ENCODE measurements at places on chromosomes 4 and X. TPM values are rescaled to one million over a fixed set of nuclear protein-coding genes. Genes with fewer than 3 reads are reported as not detected.

Gene DDIT4L
- 7.3 TPM for total RNA-seq

Gene CLNK
- total RNA-seq = not detected

- no peak for DNase-seq
- no peak overlapping the region for H3K4me3 ChIP-seq
- H3K27ac ChIP-seq = no peak overlapping the region
Observed at GRCh38 chrX:120270567-120270966, 20.0 kb downstream of the ZBTB33 start.

- H3K4me1 ChIP-seq = no peaks in the 10 kb centered on the region
- H3K27ac ChIP-seq = no peak overlapping the region
- H3K4me3 ChIP-seq = no peak overlapping the region
- no peaks in the 10 kb centered on the region for H3K36me3 ChIP-seq
- DNase-seq = no peak
Observed at GRCh38 chrX:151695583-151696340, 504 bp downstream of the PRRG3 start.

GRCh38 chr4:4655011-4655410 is 113.2 kb upstream of the STX18 start:
- no peak overlapping the region for H3K27ac ChIP-seq
- no peak for DNase-seq
- H3K4me1 ChIP-seq = 0 out of 2 replicates have a peak, but pooled peaks cover 3% of the 10 kb centered on the region
- no peak overlapping the region for H3K4me3 ChIP-seq

All from SJCRH30 (cell line).